Fibroblast of skin of right biceps (primary cell): ENCODE measurements at places on chromosomes 11 and 22.

DNA sequence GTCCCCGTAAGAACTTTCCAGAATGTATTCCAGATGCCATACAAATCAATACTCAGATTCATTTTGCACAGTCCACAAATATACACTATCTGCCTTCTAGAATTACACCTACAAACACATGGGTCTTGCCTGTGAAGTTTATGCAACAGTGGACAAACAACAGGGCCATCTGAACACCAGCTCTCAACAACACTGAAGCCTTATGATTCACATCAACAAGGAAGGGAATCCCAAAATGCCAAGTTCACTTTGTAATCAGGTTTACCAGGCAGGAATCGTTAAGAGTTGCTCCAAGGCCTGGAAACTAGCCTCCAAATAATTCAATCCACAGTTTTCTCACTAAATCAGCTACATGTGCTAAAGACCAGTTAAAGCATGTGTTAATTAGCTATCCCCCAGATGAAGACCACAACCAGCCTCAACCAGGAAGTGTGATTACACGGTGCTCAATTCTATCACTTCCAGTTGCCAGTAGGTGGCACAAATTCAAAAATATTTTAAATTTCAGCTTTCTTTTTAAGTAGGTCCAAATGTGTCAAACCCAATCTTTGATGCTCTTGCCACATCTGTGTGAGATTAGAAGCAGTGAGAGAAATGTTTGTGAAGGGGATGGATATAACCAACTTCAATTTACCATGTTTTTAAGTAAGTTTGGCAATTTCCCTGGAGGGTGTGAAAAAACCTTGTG, 139.1 kb upstream of the BDNF start:
- DNase-seq, result peak; percentile 51

DNA sequence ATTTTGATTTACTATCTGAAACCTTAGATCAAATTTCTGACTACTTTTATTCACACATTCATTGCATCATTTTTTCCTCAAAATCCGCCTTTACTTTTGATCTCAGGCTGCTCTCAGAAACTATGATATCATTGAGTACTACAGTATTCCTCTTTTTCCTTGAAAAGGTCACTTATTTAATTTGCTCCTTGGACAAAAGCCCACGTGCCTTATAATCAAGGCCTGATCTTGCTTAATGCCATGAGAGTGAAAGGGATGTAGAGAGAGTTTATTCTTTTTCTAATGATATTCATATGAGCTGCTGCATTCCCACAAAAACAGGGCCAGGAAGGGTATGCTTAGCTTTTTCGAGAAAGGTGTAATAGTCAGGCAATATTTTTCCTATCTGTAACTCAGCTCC, 327.0 kb downstream of the ETS1 start:
- no peak for DNase-seq

- peak; percentile 65 for DNase-seq
These were observed 35.3 kb downstream of the BCR start for GRCh38 chr22:23215294-23216241.

- DNase-seq, result no peak
These were observed 217.3 kb downstream of the RAB38 start for GRCh38 chr11:87957961-87958360.

GRCh38 chr11:129637473-129637872, 178.2 kb upstream of the TMEM45B start:
- peak; percentile 37 for DNase-seq

DNA sequence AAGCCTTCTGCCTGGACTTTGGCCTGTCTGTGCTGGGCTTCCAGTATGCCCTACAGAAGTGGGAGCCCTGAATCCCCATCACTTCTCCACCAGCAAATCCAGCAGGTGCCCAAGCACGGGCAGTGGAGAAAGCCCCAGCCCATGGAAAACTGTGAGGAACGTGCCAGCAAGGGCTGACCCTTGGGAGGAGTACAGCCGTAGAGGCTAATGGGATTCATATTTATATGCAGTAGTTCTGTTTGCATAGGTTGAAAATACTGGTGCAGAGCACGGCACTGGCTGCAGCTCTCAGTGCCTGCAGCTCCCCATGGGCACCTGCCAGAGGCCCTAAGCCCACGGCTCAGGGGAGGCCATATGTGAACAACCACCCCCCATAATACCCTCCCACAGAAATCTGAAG, 10.1 kb downstream of the NAGA start:
- DNase-seq, result no peak

GRCh38 chr22:36528341-36528740, 625 bp downstream of the EIF3D start:
- no peak for DNase-seq

DNA sequence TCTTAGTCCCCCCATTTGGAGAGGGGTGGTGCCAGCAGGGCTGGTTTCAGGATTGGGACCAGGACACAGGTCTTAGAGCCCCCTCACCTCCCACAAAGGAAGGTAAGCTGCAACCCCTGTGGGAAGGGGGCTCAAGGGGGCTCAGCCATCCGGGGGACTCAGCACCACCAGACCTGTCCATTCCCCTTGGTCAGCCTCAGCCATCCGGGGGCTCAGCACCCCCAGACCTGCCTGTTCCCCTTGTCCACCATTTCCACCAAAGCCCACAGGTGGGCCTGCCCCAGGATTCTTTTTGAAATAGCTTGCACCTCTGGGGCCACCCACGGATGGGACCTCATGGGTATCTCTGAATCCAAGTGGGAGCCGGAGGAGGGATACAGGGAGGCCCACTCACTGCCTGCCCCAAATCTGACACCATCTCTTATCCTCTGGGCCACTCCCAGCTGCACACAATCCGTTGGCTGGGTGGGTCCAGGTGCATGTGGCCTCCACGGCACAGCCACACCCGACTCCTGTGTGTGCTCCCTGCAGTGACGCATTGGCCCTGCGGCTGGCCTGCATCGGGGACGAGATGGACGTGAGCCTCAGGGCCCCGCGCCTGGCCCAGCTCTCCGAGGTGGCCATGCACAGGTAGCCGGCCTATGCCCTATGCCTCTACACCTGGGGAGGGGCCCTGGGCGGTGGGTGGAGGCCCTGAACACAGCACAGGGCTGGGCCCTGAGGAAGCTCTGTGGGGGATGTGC, 15.9 kb downstream of the MCAT start:
- no peak for DNase-seq

DNA sequence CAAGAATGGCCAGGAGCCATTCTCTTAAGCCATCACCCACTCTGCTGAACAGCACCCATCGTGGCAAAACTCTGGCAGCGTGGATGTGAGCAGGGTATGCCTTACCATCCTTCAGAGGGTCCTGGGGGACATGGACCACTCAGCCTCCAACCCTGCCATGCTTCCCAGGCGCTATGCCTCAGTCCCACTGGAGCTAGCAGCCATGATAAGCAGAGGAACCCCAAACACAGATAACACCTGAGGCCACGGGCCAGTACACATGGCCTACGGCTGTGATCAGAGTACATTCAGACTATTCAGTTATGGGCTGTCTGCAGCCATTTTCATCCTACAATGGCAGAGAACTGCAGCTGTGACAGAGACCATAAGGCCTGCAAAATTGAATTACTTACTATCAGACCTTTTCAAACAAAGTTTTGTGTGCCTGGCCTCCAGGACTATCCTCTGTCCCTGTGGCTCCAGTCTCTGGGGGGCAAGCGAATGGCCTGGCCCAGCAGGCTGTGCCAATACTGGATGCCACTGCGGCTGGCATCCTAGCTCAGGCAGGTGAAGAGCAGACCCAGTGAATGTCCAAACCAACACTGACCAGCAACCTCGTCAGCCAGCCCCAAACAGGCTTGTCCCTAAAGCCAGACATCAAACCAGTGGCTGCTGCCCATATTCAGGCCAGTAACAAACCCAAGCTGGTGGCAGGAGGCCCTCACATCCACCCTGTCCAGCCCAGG, 6.9 kb downstream of the ARVCF start:
- no peak for DNase-seq

GRCh38 chr22:19038728-19039447, 83.3 kb downstream of the DGCR2 start:
- no peak for DNase-seq

GRCh38 chr22:50102946-50103345, 13.1 kb downstream of the MOV10L1 start:
- DNase-seq, result no peak

DNA sequence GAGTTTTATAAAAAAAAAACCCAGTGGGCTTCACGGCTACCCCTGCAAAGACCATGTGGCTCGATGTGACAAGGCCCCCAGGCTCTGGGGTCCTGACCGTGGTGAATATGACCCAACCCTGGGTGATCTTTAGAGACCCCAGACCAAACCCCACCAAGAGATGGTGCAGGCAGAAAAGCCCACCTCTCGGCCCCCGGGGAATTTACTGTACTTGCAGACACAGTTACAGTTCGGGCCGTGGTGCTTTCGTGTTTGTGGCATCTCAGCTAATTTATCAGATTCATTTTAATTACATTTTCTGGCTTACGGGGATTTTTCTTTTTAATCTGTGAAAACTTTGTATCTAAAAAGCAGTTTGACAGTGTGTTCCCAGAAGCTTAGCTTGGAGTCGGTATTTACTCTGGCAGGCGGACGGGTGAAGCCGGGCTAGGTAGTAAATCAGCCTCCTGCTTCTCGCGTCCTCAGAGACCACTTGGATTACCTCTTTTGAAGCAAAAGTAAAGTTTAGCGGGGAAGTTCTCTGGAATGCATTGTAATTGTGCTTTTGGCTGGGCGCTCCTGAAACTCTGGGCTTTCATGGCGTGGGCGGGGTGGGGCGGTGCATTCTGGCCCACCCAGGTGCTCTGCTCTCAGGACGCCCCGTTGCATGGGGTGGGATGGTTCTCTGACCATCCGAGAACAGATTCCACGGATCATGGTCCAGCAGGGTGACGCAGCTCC, 25.3 kb downstream of the ANO1 start:
- no peak for DNase-seq
